Retina (tissue), 1 donor: ENCODE measurements at places on chromosomes 7 and 10.

GRCh38 chr7:81779706-81780105 lies 9.9 kb upstream of the HGF start:
- no peak for DNase-seq

GRCh38 chr10:71468363-71469094 lies 71.8 kb downstream of the CDH23 start:
- no peak for DNase-seq

- DNase-seq, result no peak
These were observed 88.9 kb upstream of the COL1A2 start for GRCh38 chr7:94305836-94306235.

DNA sequence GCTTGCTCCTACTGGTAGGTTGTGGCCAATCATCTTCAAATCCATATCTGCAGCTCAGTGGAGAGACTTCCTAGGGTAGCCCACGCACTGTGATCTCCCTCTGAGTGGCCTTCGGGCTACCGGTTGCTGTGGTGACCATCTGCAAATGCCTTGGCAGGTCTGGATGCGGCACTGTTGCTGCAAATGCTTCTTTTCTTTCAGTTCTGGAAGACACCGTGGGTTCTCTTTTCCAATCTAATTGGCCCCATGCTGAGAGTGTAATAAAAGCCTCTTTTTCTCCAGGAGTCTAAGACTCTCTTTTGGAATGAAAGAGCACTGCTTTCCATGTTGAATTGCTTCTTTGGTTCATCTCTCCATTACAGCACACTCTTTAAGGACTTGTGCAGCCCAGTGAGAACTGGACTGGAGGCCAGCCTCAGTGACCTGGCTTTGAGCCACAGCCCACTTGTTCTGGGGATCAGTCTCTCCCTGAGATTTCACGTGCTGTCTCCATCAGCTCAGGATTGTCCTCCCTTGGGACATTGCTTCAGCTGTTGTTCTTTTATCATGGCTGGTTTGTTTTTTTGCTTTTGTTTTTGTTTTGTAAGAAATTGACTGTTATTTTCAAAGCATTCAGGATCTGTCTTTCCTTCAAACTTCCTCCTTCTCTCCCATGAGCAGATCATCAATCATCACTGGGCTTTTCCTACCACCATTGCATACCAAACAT lies 286.6 kb downstream of the BMPER start:
- DNase-seq, result peak; percentile 14

DNA sequence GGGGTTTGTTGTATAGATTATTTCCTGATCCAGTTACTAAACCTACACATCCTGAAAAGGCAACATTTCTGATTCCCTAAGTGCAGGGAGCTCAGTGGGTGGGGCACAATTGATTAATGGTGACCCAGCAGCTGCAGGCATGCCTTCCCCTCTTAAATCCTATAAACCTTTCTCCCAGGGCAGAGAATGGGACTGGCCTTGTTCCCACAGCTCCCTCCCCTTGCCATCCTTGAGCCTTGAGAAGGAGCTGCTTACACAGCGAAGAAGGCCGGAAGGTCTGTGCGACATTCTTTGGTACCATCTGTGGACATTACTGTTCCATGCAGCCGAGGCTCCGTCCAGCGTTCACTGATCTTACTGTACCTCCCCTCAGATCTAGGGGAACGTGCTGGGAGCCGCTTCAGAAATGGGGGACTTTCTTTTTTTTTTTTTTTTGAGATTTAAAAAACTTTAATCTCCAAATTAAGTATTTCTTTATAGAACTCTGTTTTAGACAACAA lies 14.3 kb downstream of the KLF6 start:
- DNase-seq, result no peak

DNA sequence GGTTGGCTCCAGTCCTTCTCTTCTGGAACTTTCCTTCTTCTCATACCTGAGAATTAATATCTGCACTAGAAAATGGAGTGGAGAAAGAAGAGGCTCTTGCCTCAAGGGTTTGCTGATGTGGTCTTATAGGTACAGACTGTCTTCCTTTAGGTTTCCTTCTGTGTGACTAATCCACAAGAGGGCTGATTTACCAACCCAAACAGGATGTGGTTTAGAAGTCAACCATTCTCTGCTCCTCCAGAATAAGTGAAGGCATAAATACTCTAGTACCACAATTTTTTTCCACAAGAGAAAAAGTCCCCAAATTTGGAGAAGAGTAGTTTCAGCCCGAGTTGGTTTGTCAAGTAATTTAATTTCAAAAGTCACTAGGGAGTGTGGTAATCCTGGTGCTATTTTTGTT lies 85.8 kb downstream of the NRP1 start:
- DNase-seq, result no peak

GRCh38 chr7:55185321-55185802 lies 166.5 kb downstream of the EGFR start:
- DNase-seq, result no peak

- no peak for DNase-seq
These were observed 31.6 kb downstream of the GARIN1A start for GRCh38 chr7:128703609-128704241.

- peak; percentile 75 for DNase-seq
These were observed 272.3 kb downstream of the TRIL start for GRCh38 chr7:28685644-28686417.

- no peak for DNase-seq
These were observed 94.0 kb upstream of the ZMIZ1 start for GRCh38 chr10:78974617-78975317.

- no peak for DNase-seq
These were observed 27.2 kb downstream of the PITRM1 start for GRCh38 chr10:3145366-3145765.

- DNase-seq, result peak; percentile 40
These were observed 93.4 kb downstream of the AVL9 start for GRCh38 chr7:32588657-32589056.

DNA sequence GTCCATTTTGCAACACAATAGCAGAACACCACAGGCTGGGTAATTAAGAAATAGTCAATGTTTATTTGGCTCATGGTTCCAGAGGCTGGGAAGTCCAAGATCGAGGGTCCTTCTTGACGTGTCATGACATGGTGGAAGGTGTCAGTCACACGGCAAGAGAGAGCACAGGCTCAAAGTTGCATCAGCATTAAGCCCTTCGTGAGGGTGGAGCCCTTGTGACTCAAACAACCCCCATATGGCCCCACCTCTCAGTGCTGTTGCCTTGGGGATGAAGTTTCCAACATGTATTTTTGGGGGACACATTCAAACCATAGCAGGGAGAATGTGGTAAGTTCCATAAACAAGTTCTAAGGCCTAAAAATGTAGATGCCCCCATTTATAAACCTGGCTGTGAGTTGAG lies 24.6 kb upstream of the GTPBP4 start:
- no peak for DNase-seq
